ENCODE measurements at places on chromosomes 12 and 14. TPM values are rescaled to one million over a fixed set of nuclear protein-coding genes. Genes with fewer than 3 reads are reported as not detected.

Gene ZNF891
- 1.9 TPM for total RNA-seq

Gene PLEKHG7
- not detected for total RNA-seq

Gene SRSF5
- 301 TPM for total RNA-seq

Gene LRP1
- total RNA-seq, result 0.40 TPM

Gene INSM2
- not detected for total RNA-seq

Gene PELI2
- 0.57 TPM for total RNA-seq

Gene HPD
- total RNA-seq, result not detected

Gene RHOJ
- not detected for total RNA-seq
